ENCODE measurements at places on chromosomes 7 and 10.
A peak's percentile ranks its signal among the peaks of the same experiment; 100 is the strongest.

- ATAC-seq: no peak
Observed at GRCh38 chr10:30048768-30049517, 10.4 kb downstream of the JCAD start.

DNA sequence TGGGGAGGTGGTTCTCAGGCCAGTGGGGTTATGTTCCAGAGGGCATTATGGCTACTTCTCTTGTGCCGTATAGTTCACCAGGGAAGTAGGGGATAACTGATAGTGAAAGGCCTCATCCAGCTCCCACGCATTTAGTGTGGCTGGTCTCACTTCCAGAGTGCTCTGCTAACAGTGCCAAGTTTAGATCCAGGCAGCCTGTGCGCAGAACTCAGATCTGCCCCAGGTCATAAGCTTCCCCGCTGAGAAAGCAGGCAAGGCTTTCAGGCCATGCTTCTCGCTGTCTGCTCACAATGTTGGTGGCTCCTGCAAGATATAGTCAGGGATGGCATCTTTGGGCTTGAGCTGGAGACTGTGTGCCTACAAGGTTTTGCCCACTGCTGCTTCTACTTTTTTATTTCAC is 11.3 kb downstream of the AGK start:
- ATAC-seq: no peak

DNA sequence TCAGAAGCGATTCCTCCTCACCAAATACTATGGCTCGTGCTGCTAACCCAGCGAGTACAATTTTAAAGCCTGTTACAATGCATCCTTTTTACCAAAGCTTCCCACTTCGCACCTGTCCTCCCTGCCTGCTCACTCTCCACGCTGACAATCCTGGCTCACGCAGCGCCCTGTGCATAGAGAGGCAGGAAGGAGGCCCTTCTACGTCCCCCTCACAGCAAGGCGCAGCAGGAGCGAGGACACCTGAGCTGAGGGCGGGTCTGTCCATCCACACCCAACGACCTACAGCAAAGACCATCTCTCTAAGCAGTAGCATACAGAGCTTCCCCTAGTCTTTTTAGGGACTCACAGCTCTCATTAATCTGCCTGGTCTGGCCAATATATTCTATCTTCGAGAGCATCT is 46.0 kb downstream of the MKI67 start:
- no peak for ATAC-seq

DNA sequence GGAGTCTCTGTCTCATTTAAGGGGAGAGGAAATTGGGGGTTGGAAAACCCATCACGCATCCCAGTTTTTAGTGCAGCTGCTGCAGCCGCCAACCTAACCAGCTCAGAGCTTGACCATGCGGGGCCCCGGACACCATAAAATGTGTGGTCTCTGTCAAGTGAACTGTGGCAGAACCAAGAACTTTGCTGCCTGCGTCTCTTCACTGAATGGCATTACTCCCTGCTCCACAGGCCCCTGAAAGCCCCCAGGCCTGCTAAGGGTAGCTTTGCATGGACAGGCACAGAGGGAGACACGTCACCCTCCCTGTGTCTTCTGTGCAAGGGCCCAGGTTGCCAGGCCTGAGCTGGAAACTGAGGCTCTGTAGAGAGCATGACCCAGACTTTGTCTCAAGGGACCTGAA is 144.6 kb upstream of the GPR26 start:
- no peak for ATAC-seq

DNA sequence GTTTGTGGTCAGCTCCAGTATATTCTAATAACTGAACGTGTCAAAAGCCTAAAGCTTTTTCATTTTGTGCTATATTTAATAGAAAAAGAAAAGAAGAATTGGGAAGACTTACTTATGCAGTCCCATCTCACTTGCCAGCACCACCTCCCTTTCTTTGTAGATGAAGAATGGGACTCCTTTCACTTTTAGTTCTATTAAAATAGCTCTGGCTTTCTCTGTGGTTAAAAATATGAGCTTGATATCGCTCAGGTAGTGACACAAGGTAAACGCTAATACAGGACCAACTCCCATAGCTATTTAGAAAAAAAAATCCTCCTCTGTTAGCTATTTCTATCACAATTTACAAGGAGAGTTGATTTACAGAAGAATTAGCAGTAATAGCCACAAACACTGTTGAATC is 176.8 kb downstream of the PDE1C start:
- ATAC-seq: no peak

- no peak for ATAC-seq
Observed at GRCh38 chr10:43961523-43962345, 313.1 kb upstream of the ZNF32 start.

- peak; percentile 53 for ATAC-seq
Observed at GRCh38 chr10:35641676-35642034, 441 bp downstream of the FZD8 start.

- ATAC-seq: no peak
Observed at GRCh38 chr10:16976803-16977202, 152.8 kb downstream of the CUBN start.

Measured in stimulated activated memory B cell treated with anti-CD40 and anti-IgM and Interleukin-4, amounts not matched to agents 10 μg/mL and 1 μg/mL and 100 μg/mL, for 72 hours (primary cell).